T-helper 9 cell (primary cell): ENCODE measurements at places on chromosomes 3 and 15.

- DNase-seq = no peak
Measured at GRCh38 chr3:128480278-128480677, 12.7 kb downstream of the GATA2 start.

DNA sequence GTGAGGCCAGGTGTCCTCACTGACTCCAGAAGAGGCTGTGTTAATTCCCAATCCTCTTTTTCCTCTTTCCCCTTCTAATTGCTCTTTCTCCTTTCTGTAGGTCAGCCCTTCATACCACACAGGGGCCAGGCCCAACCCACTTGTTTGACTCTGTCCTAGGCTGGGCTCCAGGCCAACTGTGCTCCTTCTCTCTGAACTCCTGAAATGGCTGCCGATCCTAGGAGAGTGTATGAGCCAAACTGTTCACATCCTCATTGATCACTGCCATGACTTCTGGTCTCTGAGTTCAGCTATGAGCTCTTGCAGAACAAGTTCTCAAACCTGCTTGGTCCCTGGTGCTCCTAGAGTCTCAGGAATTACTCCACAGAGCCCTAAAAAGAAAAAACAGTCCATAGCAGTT lies 145.1 kb downstream of the VGLL4 start:
- no peak for DNase-seq

GRCh38 chr3:182568261-182568660 lies 225.0 kb upstream of the ATP11B start:
- DNase-seq = no peak

DNA sequence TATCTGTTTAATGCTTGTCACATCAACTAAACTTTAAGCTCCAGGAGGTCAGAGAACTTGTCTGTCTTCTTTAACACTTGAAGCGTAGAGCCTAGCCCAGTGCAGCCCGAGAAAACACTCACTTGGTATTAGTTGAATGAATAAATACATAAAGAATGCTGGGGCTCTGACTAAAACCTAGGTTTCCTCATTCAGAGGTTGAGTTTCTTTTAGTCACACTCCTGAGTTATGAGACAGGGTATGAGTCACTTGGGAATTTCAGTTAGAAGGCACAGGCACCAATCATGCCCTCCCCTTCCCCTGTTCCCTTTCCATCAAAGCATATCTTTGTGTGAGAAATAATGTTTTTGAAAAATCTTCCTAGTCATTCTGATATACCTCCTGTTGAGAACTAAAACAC lies 589.8 kb upstream of the DPPA4 start:
- no peak for DNase-seq

- DNase-seq = no peak
Measured at GRCh38 chr3:113498221-113499005, 16.5 kb downstream of the SPICE1 start.

- no peak for DNase-seq
Measured at GRCh38 chr3:148203297-148204010, 494.2 kb upstream of the AGTR1 start.

GRCh38 chr3:59879031-59879581 lies 829.3 kb upstream of the CFAP20DC start:
- no peak for DNase-seq

DNA sequence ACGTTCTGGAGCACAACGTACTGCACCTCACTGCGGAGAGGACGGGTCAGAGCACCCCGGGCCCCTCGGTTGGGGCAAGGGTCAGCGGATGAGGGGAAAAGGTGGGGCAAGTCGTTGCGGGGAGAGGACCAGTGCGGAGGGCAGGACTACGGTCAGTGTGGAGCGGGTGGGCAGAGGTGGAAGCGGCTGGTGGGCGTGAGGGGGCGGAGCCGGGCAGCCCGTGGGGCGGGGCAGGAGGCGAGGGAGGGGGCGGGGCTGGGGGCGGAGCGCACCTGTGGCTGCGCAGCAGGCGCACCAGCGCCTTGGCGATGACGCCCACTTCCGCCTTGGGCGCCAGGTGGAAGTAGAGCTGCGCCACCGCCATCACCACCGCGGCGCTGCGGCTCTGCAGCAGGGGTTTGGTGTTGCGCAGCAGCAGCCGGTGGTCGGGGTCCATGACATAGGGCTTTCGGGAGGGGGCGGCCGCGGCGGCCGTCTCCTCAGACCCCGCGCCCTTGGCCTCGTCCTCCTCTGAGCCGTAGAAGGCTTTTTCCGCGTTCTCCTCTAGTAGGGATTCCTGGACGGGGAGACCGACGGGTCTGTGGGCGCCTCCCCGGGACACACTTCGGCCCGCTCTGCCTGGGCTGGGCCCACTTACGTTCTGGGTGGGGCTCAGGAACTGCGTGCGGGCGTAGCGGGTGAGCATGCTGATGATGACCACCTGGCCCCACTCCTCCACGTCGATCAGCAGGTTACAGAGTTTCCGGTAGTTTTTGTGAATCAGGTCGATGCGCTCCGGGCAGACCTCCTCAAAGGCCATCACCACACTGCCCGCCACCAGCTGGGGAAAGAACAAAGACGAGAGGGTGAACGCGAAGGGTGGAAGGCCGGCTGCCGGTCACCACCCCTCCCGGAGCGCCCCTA lies 29.2 kb downstream of the AP3B2 start:
- DNase-seq = peak; percentile 69

- DNase-seq = no peak
Measured at GRCh38 chr3:5563537-5564277, 376.2 kb downstream of the EDEM1 start.

DNA sequence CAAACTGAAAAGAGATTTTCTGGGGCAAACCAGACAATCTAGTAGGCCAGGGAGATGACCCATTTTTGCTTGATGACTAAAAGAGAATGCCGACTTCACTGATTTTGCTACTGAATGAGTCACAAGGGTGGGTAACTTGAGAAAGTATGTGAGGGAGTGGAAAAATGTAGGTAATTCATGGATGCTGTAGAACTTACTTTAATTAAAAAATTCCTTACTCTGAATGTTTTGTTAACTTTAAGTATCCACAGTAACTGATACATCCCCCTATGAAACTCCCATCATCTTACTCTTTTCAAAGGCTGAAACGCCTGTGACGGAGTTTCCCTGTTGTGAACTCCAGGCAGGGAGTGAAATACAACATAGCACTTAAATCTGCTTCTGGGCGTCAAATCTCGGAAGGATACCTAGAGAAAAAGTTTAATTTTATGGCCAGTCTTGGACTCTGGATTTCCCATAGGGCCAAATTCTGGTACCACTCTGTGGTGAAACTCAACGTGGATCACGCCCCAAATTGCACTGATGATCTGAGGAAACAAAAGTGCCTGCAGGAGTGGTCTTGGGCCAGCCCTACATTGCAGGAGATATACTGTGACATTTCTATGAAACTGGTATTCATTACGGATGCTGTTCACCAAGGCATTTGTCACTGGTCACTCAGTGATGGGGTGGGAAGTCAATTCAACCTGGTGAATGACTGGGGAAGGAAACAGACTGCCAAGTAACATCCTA lies 24.0 kb downstream of the GOLIM4 start:
- no peak for DNase-seq

DNA sequence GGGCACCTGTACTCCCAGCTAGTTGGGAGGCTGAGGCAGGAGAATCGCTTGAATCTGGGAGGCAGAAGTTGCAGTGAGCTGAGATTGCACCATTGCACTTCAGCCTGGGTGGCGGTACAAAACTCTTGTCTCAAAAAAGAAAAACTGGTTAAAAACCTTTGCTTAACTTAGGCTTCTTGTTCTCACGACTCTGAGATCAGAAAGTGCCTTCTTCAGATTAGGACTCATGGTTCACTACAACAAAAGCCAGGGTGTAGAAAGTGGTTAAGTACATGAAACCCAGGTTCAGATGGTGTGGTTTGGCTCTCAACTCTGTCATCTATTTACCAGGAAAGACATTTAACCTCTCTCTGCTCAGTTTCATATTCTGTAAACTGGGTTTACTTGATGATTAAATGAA lies 168.4 kb downstream of the TUSC7 start:
- no peak for DNase-seq

GRCh38 chr3:111227216-111227615 lies 155.6 kb downstream of the NECTIN3 start:
- no peak for DNase-seq

GRCh38 chr15:27017168-27017809 lies 46.3 kb downstream of the GABRG3 start:
- DNase-seq = no peak

- peak; percentile 84 for DNase-seq
Measured at GRCh38 chr3:157088601-157089454, 71.1 kb downstream of the CCNL1 start.

DNA sequence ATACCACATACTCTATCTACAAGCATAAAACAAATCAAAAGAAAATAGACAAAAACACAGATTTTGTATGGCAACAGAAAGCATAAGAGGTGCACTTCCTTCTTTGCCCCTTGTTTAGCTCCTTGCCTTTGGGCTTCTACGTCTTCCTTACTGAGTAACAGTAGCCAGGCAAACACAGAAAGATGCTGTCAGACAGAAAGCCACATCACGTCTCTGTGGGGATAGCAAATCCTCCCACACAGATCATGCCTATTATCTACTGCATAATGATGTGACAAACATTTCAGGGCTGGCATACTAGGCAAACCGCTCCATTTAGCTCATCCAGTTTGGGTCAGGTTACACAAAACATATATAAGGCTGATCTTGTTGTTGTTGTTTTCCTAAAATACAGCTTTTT lies 92.7 kb downstream of the BOC start:
- no peak for DNase-seq

- DNase-seq = no peak
Measured at GRCh38 chr3:10154335-10155122, 10.2 kb upstream of the IRAK2 start.

DNA sequence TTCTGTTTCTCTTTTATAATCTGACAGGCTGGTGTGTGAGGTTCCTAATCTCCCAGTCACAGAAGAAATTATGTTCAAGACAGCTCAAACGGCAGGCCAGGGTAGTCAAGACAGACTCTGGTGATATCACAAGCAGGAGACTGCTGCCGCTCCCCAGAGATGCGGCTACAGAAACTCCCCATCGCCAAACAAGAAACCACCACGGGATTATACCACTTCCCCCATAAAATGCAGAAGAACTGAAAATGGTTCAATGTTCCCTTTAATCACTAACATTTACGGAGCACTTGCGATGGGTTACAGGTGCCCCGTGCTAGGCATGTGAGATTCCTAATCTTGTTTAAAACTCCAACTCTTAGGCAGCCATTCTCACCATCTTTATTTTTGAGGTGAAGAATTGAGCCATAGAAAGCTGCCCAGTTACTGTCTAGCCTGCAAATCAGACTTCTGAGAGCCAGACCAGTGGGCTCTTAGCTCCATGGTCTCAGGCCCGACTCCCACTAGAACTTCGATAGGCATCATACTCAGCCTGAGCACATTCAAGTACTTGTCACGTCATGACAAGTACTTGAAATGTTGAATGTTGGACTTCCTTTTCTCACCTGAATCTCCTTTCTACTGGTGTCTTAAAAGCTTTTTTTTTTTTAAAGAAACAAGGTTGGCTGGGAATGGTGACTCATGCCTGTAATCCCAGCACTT lies 58.4 kb downstream of the TBC1D2B start:
- DNase-seq = no peak

- DNase-seq = no peak
Measured at GRCh38 chr15:83582381-83582780, 71.5 kb upstream of the ADAMTSL3 start.

GRCh38 chr3:76566211-76566534 lies 473.7 kb upstream of the ROBO2 start:
- no peak for DNase-seq

GRCh38 chr15:87672309-87673288 lies 583.9 kb downstream of the NTRK3 start:
- no peak for DNase-seq

- no peak for DNase-seq
Measured at GRCh38 chr3:58335652-58335947, 2.9 kb downstream of the PXK start.

DNA sequence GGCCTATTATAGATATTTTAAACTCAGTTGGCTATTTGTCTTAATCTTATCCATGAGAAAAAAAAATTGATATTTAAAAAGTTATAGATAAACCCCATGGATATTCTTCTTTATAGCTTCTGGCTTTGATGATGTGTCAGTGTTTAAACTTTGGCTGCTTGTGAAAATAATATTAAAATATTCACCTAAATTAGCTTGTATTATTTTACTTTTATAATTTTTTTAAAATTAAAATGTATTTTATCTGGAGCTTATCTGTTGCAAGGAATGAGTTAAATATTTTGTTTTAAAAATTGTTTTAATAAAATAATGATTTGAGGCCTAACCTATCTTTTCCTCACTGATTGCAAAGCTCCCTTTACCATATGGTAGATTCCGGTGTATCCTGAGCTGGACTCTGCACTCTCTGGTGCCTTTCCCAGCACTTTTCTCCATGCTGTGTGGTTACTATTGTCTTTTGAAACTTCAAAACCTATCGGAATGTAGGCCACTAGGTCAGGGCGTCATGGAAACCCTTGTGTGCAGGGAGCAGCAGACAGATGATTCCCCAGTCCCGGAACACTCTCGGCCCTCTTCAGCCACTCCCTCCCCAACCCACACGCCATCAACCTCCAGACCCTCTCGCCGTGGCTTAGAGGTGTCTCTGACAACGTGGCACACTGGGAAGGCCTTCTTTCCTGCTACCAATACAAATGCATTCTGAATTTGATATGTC lies 252.3 kb upstream of the ATP10A start:
- no peak for DNase-seq
